ENCODE measurements at places on chromosomes 7 and 10.
A peak's percentile ranks its signal among the peaks of the same experiment; 100 is the strongest.

GRCh38 chr10:109992485-109992884, 15.3 kb upstream of the ADD3 start:
- DNase-seq: no peak

- DNase-seq: peak; percentile 61
These were observed 61.4 kb upstream of the GPR158 start for GRCh38 chr10:25113191-25114035.

DNA sequence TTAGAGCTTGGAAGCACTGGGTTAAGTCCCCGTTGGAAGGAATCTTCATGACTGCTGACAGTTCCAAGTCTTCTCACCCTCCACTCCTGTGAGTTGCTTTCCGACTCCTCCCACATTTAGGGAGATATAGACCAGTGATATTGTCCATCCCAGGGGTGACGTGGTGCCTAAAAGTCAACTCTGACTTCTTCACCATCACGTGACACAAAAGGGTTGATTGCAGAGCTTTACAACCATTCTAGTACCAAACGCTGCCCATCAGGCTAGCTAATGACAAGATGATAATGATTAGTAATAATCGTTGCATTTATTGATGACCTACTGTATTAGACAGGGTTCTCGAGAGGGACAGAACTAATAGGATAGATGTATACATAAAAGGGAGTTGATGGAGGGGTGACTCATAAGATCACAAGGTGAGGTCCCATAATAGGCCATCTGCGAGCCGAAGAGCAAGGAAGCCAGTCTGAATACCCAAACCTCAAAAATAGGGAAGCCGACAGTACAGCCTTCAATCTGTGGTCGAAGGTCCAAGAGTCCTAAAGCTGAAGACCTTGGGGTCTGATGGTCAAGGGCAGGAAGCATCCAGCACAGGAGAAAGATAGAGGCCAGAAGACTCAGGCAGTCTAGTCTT, 85.3 kb upstream of the CARD11 start:
- no peak for DNase-seq

DNA sequence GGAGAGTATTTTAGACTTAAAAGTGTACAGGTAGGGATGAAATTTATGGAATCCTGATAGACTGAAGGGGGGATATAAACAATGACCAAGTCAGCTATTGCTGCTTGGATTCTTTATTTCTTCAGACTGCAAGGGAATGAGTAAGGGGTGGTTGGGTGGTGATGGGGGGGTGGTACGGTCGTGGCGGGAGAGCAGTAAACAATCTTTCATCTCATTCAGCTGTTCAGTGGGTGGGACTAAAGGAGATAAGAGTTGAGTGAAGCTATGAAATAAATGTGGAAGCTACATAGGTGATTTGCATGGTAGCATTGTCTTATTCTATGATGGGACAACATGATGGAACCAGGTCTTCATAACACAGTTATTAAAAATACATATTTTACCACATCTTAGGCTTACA, 1.8 kb downstream of the SEPTIN7 start:
- DNase-seq: peak; percentile 27

GRCh38 chr10:122362031-122362592, 12.4 kb upstream of the PLEKHA1 start:
- DNase-seq: no peak

DNA sequence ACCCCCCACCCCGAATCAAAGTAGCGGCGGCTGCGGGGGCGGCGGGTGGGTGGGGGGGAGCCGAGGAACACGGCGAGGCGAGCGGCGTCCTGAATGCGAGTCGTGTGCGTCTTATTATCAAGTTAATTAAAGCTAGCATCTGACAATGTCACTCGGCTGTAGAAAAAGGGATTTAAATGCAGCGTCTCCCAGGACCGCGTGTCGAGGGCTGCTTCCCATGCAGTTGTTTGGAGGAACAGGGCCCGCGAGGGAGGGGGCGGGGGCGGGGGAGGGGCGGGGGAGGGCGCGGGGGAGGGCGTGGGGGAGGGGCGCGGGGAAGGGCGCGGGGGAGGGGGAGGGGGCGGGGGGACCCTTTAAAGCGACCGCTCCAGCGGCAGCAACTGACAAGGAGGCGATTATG, 2.7 kb upstream of the UNCX start:
- DNase-seq: no peak

DNA sequence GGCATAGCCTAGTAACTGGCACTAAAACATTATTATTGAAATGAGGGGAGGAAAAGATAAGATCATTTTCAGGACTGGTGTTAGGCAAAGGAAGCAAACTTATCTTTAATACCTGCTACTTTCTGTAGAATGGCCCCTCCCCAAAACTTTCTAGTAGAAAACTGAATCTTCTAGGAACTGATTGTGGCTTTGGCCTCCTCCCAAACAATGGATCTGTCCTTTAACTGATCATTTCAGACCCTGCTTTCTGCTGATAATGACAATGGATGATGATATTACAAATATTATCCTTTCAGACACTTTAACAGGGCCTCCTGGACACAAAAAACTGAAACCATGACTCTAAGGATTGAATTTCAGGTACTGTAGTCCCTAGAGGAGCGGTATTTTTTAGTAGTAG, 55.1 kb downstream of the EZH2 start:
- DNase-seq: no peak
